Fibroblast of pulmonary artery (primary cell): ENCODE measurements at places on chromosomes 1 and 21.

GRCh38 chr1:58717979-58718378 is 18.1 kb upstream of the MYSM1 start:
- no peak for DNase-seq

GRCh38 chr1:39021426-39021825 is 4.7 kb upstream of the NDUFS5 start:
- no peak for DNase-seq

GRCh38 chr1:213249395-213249794 is 198.4 kb downstream of the RPS6KC1 start:
- DNase-seq = no peak

DNA sequence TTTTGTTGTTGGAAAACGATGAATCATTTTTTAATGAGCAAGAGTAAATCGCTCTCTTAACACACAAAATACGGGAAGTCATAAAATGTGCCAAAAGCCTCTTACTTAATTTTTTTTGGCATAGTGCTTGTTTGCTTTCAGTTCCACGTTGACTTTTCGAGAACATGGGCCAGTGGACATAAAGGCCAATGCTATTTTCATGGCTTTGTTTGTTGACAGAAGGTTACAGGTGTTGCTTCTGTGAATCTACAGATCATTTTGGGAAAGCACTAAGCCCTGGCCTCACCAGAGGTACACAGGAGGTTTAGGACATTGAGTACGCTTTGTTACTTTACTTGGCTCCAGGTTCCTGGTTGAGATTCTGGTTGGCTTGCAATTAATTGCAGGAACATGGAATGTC is 199.4 kb upstream of the HMCN1 start:
- no peak for DNase-seq

- no peak for DNase-seq
Observed at GRCh38 chr1:117661027-117661426, 55.2 kb downstream of the TENT5C start.
